Dorsolateral prefrontal cortex (tissue), 122 donors: ENCODE measurements at places on chromosomes 11 and 22.

DNA sequence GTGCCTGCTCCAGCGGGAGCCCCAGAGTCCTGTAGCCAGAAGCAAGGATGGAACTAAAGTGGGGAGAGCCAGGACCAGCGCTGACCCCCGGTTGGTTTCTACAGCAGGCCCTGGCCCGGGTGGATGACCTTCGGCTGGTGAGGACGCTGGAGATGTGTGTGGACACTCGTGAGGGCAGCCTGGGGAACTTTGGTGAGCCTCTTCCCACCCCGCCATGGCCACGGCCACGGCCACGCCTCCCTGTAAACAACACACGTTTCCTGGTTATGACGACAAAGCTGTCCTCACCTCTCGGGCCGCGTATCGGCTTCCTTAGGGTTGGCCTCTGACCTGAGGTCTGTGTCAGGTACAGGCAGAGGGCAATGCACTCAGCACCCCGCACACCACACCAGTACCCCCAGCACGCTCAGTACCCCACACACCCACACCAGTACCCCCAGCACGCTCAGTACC is 4.1 kb downstream of the LRRC56 start:
- no peak for DNase-seq

GRCh38 chr11:102196816-102197215 is 86.6 kb downstream of the YAP1 start:
- no peak for DNase-seq

GRCh38 chr11:114040706-114041211 is 18.8 kb upstream of the ZBTB16 start:
- no peak for DNase-seq

DNA sequence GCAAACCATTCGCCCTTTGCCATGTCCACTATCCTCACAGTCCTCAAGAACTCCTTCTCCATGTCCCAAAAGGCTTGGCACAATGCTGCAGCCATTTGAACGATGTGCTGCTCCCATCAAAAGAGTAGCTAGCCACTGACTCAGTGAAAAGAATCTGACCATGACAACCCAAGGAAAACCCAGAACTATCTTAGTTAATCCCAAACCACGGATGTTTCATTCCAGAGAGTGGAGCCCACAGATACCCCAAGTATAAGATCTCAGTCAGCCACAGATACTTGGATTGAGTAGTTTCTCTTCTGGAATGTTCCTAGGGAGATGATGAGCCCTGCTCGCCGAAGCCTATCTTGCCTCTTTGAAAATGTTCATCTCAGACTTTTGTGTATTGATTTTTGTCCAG is 176.9 kb downstream of the NAV2 start:
- no peak for DNase-seq

GRCh38 chr11:57192316-57192715 is 10.6 kb downstream of the LRRC55 start:
- DNase-seq: no peak

- no peak for DNase-seq
Observed at GRCh38 chr22:28917747-28918549, 34.6 kb downstream of the ZNRF3 start.

- DNase-seq: no peak
Observed at GRCh38 chr11:124837491-124837856, 27.8 kb upstream of the ROBO3 start.

DNA sequence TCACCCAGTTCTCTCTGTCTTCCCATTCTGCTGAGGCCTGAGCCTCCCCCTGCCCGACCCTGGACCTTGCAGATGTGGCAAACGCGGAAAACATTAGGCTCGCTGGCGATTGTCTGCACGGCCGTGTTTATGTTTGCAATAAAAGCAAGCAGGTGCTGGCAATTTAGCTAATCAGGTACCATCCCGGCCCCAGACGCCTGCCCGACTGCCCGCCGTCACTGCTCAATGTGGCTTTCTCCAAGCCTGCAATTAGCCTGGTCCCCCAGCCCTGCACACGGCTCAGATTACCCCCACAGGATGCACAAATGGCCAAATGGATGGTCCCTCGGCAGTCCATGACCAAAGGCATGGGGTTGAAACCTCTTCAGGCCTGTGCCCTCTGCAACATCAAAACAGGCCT is 259.7 kb downstream of the MN1 start:
- DNase-seq: no peak

DNA sequence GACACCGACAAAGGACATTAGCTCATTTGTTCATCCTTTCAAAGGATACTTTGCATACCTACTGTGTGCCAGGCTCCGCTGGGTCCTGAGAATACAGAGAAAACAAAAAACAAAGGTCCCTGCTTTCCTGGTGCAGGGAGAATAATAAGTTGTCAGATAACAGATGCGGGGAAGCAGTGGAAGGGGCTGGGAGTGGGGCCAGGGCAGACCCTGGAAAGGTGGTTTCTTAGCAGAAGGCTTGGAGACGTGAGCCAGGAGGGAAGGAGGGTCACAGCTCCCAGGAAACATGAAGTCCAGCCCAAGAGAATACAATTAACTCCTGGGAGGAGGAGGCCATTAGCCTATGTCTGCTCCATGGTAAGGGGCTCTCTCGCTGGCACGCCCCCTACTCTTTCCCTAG is 9.8 kb upstream of the ANO1 start:
- DNase-seq: no peak

DNA sequence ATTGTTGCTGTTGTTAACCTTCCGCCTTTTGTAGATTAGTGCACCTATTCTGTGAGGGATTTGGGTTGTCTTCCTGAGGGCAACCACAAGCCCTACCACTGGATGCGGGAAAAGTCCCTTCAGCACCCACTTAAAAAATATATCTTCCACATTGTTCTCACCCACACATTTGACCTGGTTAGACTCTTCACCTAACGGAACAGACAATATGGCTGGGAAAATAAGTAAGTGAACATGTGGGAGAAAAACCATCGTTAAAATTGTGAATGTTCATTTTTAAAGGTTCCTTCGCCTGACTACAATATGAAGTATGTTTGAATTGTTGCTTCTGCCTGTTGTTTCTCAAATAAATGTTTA is 72.0 kb upstream of the MPEG1 start:
- DNase-seq: no peak

- no peak for DNase-seq
Observed at GRCh38 chr11:30344085-30344484, 21.2 kb downstream of the ARL14EP start.

DNA sequence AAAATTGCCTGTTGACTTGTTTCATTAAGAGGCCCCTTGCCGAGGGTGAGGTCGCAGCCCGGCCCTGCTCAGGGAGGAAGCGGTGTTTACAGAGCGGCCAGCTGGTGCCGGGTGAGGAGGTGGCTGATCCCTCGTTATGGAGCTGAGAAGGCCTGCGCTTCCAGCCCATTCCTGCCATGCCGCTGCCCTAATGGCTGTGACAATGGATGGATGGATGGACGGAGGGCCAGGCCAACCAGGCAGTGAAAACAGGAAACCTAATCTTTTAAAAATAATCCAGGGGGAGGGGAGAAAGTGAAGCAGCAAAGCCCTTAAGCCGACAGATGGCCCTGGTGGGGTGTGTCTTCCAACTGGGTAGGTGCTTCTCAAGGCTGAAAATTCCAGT is 38.5 kb downstream of the BCR start:
- no peak for DNase-seq

DNA sequence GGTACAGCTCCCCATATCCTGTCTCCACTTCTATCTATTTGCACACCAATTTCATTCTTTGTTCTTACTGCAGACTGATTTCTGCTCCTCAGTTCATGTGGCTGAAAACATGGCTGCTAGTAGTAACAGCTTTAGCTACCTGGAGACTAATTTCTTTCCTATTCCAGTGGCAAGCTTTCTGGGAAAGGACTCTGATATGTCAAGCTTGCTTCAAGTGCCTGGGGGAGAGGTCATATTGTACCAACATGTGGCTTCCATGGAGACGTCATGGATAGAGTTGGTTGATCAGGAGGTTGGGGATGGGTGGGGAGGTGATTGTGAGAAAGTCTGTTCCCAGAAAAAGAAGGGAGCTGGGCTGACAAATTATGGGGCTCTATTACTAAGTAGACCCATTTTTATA is 44.9 kb downstream of the ADM start:
- no peak for DNase-seq

GRCh38 chr11:34382532-34383276 is 24.9 kb upstream of the ABTB2 start:
- no peak for DNase-seq

DNA sequence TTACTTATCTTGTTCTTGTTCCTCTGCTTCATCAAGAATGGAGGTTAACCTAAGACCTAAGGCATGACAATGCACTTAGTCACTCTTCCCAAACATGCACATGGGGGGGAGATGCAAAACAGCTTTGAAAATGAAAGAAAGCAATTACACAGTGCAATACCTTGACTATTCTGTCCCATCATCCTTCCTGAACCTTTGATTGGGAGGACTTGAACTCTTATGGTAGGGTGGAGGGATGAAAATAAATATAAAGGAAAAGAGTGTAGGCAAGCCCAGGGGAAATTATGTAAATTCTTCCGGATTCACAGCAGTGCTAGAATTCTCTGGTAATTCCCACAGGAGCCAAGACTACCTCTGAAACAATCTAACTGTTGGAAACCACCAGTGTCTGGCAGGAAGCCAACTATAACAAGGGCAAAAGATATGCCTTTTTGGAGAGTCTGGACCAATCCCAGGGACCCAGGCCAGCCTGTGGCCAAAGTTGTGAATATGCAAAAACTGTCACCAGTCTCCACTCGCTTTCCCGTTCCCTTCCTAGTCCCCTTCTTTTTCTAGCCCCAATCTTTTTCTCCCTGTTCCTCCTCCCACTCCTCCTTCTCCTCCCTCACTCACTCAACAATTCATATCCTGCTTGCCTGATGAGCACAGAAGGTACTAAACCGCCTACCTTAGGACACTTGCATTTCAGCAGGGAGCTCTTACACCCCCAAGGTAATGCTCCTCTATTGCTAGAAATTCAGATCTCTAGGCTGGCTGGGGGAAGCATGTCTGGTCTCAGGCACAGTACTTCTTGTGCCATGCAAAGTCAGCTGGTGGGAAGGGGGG is 2.5 kb upstream of the RCN1 start:
- no peak for DNase-seq

DNA sequence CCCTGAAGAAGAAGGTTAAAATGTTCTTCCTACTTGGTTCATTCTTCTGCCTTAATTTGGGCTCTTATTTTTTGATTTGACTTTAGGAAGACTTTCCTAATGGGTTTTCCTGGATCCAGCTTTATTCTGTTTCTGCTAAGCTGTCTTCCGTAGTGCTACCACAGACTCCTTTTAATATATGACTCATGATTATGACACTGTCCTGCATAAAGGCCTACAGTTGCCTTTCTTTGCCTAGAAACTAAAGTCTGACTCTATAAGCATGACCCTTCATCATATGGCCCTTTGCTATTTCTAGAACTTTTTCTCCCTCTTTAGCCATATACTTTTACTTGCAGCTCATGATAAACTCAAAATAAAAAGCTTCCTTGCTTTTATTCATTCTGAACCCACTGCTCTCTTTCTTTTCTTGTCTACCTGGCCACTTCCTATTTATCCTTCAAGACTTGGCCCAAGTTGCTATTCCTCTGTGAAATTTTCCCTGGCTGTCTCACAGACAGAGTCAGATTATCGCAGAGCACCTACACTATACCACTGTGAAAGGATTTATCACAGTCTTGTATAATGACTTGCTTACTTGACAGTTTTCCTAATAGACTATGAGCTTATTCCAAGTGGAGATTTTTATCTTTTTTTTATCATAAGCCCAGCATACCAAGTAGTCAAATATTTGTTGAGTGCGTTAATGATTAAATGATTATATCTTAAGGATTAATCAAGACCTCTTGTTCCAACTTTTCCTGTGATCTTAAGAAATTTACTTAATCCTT is 24.7 kb downstream of the TBCEL start:
- no peak for DNase-seq

GRCh38 chr22:22915670-22916035 is 28.0 kb downstream of the IGLL5 start:
- DNase-seq: no peak

- no peak for DNase-seq
Observed at GRCh38 chr11:128735935-128736605, 42.2 kb downstream of the FLI1 start.

DNA sequence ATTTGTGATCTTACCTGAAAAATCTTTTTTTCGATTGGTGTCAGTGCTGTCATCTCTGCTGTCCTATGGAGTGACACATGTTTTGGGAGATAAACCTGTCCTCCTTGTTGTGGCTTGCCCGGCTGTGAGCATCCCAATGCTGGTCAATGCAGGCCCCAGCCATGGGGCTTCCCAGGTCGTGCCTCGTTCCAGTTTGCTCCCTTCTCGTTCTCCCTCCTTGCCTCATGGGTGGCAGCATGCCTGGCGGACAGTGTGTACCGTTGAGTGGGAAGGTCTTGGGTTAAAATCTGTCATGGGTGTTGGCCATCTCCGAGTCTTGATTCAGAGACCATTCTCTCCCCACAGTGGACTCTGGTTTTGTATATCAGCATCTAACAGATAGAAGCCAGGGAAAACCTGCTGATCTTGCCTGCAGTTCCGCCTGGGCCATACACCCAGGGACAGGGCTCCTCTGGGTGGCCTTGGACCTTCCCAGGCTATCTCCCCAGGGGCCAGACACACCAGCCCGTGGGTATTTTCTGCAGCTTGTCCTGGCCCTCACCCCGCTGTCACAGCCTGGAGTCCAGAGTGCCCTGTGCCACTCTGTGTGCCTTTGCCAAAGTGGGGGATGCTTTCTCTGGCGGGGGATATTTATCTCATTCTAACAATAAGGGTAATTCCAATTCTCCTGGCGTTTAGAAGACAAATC is 208.1 kb downstream of the TBC1D22A start:
- no peak for DNase-seq

DNA sequence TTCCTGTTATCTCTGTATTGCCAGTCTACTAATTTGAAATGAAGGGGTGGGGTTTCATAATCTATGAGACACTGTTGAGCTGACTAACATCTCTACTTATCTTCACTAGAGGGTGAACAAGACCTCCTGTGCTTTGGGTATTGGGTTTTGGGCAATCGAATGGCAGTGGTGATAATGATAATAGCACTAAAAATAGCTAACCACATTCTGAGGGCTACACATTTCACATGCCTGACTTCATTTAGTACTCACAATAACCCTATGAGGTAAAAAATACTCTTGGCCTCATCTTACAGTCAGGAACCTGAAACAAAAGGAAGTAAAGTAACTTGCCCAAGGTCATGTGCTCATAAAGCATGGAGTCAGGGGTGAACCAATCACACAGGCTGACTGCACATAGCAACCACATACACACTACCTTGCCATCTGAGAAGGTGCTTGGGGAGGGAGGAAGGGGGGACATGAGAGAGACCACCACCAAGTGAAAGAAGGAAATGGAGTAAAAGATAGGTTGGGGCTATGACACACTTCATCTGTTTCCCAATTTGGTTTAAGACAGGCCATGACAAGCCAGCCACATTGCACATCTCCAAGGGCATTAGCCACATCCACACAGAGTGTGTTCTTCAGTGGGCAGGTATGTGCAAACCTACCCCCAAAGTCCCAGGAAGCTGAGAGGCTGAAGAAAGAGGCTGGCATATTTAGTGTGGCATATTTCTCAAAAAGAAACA is 387.6 kb upstream of the DDI1 start:
- no peak for DNase-seq
